GM04503 (cell line): ENCODE measurements at places on chromosomes 3 and 15.

DNA sequence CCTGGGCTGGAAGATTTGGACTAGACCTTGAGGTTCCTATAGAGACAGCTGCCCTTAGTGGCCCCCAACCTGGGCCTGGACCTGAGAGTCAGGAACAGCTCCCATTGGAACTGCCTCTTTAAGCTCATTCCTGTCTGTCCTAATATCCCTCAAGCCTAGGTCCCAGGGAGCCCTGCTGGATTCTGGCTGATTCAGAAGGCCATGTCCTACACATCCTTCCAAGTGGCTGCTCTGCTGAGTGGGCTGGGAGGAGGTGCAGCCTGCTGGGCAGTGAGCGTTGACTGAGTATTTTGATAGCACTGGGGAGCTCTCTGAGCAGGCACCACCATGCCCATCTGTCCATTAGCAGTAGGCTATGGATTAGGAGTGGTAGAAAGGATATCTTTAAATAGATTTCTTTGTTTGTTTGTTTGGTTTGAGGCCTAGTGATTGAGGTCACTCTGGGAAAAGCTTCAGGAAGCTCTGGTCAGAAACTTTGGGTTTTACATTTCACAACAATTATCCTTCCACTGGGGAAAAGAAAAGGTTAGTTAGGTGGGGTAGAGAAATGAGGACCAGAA is 54.6 kb upstream of the ATOSA start:
- no peak for DNase-seq

- DNase-seq: no peak
Measured at GRCh38 chr3:129445471-129445870, 5.4 kb downstream of the IFT122 start.

DNA sequence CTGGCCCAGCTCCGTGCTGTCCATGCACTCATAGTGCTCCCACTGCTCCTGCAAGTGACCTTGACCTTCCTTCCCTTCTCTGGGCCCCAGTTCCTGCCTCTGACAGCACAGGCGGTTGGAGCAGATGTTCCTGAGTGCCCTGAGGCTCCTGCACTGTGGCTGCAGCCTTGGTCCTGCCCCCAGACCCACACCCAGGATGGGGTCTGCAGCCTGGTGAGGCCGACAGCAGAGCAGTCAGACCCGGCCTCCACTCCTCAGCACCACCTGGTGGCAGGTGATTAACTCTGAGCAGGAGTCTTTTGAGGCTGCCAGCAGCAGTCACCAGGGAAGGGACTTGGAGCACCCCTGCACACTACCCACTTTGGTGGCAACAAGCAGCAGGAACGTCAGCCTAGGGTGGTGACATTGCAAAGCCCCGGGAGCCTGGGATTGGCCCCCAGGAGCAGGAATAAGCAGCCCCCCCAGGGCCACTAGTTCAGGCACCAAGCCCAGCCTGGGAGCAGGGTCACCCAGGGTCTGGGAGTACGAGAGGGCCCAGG is 64.6 kb downstream of the CYP11A1 start:
- no peak for DNase-seq

DNA sequence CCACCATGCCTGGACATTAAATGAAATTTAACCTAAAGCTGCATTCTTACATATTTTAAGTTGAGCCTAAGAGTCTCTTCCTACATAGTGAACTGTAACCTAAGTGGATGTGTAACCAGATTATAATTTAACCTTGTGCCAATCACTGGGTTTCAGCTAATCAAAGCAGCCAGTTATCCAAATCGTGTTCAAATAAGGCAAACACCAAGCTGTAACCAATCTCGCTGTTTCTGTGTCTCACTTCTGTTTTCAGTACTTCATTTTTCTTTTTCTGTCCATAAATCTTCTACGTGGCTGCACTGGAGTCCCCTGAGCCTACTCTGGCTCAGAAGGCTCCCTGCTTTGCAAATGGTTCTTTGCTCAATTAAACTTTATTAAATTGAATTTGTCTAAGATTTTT is 186.1 kb upstream of the CNTN6 start:
- no peak for DNase-seq

GRCh38 chr3:177800561-177800960 is 603.3 kb upstream of the TBL1XR1 start:
- no peak for DNase-seq

DNA sequence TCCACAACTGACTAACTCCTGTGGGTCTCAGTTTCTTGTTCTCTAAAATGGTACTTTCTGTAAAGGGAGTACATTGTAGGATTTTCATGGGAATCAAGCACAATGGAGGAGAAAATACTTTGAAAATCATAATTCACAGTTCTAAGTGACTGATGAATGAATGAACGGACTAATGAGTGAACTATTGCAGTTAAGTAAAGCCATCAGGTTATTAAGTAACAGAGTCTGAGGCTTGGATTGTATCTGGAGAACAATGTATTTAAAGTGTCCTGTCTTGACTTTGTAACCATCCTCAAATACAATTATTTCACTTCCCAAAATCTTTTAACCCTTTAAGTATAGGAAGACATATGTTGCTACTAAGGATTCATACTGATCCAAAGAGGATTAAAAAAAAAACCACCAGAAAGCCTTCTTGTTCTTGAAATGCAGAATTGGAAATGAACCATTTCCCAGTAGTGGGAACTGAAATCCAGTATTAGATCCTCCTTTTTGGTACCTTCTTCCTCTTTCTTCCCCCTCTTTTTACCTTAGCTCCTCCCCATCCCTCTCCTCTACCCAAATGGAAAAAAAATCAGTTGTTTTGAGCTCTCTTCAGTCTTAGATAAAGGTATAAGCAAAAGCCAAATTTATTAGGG is 13.2 kb upstream of the BCL6 start:
- DNase-seq: no peak

DNA sequence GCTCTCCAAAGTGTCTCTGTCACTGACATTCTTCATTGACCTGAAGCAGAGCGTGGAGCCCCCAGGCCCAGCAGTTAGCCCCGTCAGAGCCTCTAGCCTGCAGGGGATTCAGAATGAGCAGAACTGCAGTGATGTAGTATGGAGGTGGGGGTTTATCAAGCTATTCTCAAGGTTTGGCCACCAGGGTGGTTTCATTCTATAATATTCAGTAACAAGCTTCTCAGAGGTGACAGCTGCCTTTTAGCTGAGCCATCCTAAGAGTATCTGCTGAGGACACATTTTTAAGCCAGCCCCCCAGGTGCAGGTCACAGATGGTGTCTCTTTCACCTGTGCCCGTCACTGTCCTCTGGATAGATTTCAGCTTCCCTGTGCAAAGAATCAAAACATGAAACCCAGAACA is 31.9 kb downstream of the CMTM7 start:
- no peak for DNase-seq

DNA sequence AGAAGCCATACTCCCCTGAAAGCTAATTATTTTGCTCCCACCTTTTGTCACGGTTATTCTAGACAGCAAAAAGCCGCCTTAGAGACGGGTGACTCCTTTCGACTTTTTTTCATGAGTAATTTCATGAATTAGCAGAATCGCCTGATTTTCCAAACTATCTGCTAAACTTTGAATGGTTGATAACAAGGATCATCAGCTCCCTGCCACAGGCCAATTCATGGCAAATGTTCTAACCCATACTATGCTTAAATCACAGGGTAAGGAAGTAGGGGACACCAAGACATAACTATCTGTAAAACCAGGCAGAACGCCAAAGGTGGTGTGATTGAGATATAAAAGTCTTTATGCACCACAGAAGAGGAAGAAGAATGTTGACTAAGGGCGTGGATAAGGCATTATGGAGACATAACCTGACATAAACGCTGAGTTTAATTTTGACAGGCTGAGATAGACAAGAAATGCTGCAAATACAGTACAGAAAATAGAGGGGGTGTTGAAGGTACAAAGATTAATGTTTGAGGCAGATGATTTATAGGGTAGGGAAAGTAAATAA is 891 bp upstream of the DMXL2 start:
- DNase-seq: no peak

- DNase-seq: no peak
Measured at GRCh38 chr3:172256101-172256734, 192.0 kb downstream of the GHSR start.

DNA sequence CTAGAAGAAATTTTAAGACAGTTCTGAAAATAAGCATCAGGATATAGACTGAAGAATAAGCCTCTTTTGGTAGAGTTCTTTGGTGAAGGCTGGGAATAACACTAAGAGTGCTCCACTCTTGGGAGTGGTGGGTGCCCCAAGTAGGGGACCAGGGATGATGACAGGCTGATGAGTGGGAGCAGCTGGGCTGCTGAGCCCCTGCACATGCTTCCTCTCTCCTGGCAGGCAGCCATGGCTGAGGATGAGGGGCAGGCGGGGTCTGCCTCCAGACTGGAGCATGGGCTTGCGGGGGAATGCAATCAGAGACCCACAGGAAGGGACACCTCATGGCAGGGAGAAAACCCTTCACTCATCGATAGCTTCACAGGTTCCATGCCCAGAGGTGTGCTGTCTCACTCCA is 72.6 kb upstream of the RORA start:
- DNase-seq: no peak

DNA sequence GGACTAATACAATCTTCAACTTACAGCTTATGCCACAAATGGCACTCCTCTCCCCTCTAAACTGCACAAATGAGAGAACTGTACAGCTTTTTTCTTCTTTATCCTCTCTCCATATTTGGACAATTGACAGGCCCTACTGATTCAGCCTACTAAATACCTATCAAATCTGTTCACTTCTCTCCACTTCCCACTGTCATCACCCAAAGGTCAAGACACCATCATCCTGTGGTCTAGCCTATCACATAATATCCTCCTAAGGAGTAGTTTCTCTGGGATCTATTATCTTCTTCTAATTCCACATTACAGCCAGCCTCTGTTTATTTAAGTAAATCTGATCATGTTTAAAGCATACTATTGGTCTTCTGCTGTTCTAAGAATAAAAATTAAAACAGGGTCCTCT is 33.0 kb upstream of the SLC12A8 start:
- no peak for DNase-seq

GRCh38 chr3:56111606-56112304 is 356.5 kb downstream of the ERC2 start:
- no peak for DNase-seq

DNA sequence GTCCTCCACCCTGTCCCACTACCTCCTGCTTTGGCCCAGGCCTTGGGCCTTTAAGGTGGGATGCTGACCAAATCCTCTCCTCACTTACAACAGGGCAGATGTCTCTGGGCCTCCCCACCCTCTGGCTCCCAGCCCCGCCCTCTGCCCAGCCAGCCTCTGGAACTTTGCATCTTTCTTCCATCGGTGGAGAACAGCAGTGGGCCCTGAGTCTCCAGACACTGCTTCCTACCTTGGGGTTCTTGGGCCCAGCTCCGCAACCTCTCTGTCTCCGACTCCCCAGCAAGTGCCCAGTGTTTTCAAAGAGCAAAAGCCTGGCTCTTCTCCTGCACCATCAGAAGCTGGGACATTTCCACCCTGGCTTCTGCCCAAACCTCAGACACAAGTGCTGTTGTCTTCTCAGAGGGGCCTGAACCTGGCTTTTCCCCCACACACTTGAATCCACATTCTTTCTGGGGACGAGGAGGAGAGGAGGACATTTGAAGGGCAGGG is 33.1 kb downstream of the MRAS start:
- no peak for DNase-seq

- DNase-seq: no peak
Measured at GRCh38 chr15:85691350-85692240, 103.1 kb downstream of the KLHL25 start.

GRCh38 chr3:183927059-183927458 is 42.4 kb upstream of the PARL start:
- DNase-seq: no peak

- DNase-seq: no peak
Measured at GRCh38 chr3:185718736-185719593, 105.9 kb downstream of the IGF2BP2 start.

GRCh38 chr15:63564093-63564492 is 33.1 kb upstream of the FBXL22 start:
- no peak for DNase-seq

DNA sequence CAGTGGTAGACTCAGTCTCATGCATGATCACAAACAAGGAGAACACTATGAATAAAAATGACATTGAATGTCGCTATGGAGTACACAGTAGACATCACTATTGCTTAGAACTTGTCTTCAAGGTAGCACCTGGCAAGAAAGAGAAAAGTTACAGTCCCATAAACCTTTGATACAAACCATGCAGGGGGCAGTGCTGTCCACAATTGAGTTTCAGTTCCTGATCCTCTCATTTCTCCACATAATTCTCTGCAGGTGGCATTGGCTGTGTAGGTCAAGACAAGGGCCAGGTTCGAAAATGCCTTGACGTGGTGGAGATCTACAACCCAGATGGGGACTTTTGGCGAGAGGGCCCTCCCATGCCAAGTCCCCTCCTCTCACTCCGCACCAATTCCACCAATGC is 47.9 kb downstream of the KBTBD12 start:
- no peak for DNase-seq

- DNase-seq: no peak
Measured at GRCh38 chr3:193465992-193466608, 87.5 kb upstream of the ATP13A5 start.

DNA sequence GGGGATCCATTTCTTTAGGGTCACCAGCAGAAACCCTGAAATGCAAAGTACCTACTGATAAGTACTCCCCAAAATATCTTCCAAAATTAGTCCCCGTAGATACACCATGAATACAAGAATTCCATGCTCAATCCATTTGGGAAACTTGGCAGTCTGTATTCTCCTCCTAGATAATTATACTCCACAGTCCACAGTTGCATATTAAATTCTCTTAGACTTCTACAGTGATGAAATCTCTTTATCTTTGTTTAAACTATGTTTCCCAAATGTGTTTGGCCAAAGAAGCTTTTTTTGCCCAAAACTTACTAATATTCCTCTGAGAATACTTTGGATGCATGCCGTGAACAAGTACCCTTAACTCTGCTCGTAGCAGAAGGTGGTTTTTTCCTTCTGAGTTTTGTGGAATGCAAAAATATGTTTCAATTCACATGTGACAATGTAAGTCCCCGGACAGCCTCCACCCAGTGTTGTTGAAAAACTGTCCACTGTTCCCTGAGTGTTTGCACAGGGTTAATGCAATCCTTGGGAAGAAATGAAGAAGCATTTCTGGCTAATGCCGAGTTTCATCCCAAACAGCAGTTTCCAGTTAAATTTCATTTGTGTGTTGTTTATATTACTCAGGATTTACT is 126.7 kb downstream of the ARNT2 start:
- peak; percentile 62 for DNase-seq

- DNase-seq: peak; percentile 5
Measured at GRCh38 chr3:152719264-152719663, 115.7 kb upstream of the P2RY1 start.

DNA sequence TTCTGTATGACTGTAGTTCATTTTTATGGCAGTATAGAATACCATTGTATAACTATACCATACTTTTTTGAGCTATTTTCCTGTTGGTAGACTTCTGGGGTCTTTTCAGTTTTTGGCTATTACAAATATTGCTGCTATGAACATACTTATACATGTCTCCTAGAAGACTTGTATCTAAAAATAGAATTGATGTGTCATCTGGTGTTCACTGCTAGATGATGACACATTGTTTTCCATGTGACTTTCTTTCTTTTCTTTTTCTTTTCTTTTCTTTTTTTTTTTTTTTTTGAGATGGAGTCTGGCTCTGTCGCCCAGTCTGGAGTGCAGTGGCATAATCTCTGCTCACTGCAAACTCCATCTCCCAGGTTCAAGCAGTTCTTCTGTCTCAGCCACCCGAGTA is 69.8 kb downstream of the SH3GL3 start:
- peak; percentile 2 for DNase-seq
